ENCODE measurements at places on chromosomes 12 and 14. TPM values are rescaled to one million over a fixed set of nuclear protein-coding genes. Genes with fewer than 3 reads are reported as not detected.

DNA sequence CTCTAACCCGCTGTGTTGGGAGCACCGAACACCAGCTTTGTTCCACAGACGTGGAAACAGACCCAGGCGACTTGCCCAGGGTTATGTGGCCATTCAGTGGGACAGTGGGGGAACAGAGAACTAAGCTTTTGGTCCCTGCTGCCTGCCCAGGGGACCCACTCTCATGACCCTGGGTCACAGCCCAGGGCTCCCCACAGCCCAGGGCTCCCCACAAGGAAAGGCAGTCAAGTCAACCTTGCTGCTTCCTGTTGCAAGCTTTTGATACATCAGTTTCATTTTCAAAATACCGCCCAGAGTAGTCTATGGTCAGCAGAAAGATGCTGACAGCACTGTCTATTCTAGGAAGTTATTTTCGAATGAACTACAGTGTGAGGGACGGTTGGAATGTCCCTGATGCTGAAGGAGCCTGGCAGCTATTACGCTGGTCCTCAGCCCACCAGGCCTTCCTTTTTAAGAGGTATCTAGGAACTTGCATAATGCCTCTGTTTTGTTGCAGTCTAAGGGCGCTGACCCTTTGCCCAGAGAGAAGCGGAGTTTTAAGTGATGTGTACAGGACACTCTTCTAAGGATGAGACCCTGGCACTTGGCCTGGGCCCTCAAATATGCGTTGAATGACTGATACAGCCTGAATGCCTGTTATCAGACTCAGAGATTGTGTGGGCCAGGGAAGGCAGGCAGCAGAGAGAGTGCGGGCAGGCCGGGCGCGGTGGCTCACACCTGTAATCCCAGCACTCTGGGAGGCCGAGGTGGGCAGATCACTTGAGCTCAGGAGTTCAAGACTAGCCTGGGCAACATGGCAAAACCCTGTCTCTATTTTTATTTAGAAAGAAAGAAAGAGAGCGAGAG is 12.6 kb upstream of the TTC7B start:
- no peak for DNase-seq

DNA sequence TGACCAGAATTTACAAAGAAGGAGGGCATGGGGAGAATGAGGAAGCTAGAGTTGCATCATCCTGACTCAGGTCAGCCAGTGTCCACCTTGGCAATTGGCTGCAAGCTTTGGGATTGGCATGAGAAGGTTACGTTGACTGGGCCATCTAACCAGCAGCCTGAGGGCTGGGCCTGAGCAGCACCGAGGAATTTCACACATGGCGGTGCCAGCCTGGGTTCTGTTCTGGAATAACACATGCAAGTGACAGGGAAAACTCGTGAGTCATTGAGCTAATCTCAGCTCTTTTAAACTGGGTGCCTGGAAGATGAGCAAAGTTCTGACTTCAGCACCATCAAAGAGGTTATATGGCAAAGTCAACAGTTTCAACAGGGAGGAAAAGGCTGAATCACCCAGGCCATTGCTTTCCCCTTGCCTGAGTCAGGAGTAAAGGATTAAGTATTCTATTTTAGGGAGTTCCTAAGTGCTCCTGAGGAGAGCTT is 543.2 kb upstream of the TBX3 start:
- peak; percentile 92 for DNase-seq

DNA sequence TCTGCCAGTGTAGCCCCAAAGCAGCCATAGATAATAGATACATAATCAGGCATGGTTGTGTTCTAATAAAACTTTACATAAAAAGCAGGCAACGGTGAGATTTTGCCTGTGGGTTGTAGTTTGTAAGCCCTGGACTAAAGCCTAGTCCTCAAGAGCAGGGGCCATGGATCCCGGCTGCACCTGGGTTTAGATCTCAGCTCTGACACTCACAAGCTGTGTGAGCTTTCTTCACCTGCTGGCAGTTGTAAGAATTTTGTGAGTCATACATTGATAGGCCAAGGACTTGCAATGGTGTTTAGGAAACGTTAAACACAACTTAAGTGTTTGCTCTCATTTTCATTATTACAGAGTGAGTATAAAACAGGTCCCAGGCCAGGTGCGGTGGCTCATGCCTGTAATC is 395.8 kb upstream of the TBX3 start:
- no peak for DNase-seq

GRCh38 chr12:115443351-115443938 is 759.5 kb upstream of the TBX3 start:
- no peak for DNase-seq

GRCh38 chr12:27680619-27681018 is 15.6 kb upstream of the REP15 start:
- no peak for DNase-seq

- no peak for DNase-seq
Observed at GRCh38 chr14:42163136-42163535, 556.5 kb downstream of the LRFN5 start.

GRCh38 chr14:70791971-70792370 is 17.3 kb downstream of the MAP3K9 start:
- DNase-seq = no peak

- no peak for DNase-seq
Observed at GRCh38 chr12:93653079-93653478, 24.1 kb upstream of the CRADD start.

DNA sequence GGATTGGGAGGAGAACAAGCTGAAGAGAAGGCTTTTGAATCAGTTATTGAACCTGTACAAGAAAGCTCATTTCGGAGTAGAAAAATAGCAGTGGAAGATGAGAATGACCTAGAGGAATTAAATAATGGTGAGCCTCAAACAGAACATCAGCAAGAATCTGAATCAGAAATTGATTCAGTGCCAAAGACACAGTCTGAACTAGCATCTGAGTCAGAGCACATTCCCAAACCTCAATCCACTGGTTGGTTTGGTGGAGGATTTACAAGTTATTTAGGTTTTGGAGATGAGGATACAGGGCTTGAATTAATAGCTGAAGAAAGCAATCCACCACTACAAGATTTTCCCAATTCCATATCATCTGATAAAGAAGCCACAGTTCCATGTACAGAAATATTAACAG is 13.5 kb downstream of the MIA2 start:
- DNase-seq = peak; percentile 93

DNA sequence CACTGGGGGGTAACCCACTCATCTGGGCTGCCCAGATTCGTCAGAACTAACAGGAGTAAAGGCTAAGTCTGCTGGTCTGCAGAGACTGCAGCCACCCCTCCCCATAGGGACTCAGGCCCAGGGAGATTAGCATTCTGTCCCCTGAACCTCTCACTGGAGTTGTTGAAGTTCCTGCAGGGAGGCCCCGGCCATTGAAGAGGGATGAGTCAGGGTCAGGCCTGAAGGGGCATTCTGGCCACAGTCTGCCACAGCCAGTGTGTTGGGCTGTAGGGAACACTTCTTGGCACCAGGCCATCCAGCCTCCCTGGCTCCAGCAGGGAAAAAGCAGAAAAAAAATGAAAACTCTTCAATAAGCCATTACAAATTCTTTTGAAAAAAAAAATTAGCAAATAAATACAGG is 35.3 kb downstream of the KLRK1 start:
- no peak for DNase-seq

DNA sequence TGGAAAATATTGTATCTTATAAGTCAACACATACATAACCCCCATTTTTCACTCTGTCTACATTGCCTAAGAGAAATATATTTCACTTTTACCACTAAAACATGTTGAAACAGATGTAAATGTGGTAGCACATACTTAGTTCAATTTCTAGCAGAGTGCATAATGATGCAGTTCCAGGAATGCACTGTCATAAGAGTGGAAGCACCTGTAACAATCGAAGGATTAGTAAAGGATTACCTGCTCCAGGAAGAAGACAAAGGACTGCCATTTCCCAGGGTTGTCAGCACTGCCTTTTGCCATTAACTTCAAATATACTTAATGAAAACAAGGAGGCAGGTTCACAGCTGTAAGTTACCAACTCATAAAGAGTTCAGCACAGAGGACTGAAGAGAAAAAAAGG is 24.6 kb downstream of the DAD1 start:
- DNase-seq = no peak

GRCh38 chr14:27366596-27366995 is 768.8 kb upstream of the NOVA1 start:
- no peak for DNase-seq

DNA sequence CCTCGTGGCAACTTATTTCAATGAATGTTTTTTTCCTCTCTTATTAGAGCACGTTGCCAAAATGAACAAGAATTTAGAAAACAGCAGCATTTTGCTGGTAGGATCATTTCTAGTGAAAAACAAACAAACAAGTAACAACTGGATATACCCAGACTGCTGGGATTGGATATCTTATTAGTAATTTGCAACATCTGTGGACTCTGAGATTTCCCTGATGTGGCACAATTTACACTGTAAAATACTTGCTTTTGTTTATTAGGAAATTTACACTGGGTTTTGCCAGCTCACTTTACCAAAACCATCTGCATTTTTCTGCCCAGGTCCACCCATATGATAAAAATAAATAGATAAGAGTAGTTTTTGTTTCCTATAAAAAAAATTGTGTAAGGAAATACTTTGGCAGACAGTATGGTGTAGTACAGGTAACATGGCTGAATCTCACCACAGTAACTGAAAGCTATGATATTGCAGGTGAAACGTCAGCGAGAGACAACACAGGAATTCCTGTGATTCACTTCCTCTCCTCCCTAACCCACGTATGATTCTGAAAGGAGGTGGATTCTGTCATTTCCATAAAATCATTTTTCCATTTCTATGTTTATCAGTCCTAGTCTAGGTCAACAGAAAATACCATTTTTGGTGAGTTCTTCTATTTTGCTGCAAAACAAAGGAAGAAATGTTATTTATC is 176.2 kb upstream of the NOVA1 start:
- DNase-seq = no peak

- DNase-seq = peak; percentile 21
Observed at GRCh38 chr12:22255097-22255496, 79.4 kb downstream of the ST8SIA1 start.

DNA sequence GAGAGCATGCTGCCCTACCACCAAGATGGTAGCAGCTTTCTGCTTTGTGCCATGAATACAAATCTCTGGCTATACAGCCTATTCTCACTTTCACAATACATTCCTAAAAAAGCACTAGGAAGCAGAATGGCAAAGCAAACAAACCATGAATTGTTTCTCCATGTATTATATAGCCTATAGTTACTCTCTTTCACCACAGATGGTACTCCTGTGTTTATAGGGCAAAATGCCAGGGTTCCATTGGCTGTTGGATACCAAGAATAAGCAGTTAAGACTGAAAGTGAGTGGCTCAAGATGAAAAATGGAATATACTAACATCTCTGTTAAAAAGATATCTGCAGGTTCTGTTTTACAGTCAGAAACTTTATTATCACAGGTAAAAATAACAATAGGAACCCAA is 11.1 kb downstream of the ARF3 start:
- peak; percentile 72 for DNase-seq

DNA sequence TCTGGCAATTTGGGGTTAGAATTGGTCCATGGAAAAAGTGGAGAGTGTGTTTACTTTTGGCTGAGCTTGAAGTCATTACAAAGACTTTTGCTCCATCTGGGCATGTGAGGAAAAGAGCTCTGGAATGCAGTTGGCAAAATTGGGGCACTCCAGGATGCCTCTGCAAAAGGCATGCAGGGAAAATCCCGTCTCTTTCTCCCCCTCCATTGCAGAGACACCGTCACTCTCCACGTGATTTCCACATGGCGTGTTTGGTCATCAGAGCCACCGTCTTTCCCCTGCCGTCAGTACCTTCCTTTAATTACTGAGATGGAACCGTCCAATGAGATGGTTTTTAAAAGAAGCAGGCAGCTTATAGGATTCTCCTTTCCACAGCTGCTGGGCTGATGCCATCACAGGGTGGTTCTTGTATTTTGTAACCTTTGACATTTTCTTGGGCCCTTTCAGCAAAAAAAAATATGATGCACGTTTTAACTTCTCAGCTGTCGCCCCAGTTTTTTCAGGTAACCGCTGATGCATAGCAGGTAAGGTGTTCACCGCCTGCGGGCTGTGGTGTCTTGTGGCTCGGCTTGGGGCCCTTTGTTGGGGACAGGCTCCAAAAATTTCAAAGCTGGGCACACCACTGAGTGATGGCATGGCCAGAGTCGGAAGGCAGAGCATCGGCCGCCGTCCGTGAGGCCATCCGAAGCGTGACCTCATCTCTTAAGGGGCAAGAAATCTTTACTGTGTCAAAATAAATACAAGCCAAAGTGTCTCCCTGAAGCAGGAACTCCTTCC is 68.4 kb downstream of the CACNA1C start:
- no peak for DNase-seq

DNA sequence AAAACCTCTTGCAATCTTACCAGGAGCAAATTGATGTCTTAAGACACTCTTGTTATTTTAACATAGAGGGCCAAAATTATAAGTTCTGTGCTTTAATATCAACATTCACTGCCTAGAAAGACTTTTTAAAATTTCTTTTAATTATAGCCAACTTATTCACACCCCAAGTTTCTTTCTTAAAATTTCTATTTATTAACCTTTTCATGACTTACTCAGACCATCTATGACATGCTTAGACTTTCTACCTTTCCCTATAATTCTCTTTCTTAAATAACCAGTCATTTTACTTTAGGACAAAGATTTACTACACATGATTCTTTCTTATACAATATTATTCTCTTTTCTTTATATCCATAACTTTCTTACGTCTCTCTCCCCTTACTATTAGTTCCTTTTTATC is 220.4 kb downstream of the NUBPL start:
- DNase-seq = no peak

SSPN gene
- 7.8 TPM for total RNA-seq

SLC5A8 gene
- total RNA-seq = not detected

UNC119B gene
- total RNA-seq = 8.4 TPM

KRT79 gene
- total RNA-seq = not detected

KRT6C gene
- total RNA-seq = not detected

ANKS1B gene
- 0.18 TPM for total RNA-seq

LAG3 gene
- not detected for total RNA-seq

PTGDR gene
- total RNA-seq = not detected
